ENCODE measurements at places on chromosomes 7 and 10. TPM values are rescaled to one million over a fixed set of nuclear protein-coding genes. Genes with fewer than 3 reads are reported as not detected.

GRCh38 chr7:138738551-138739335, 37.6 kb upstream of the SVOPL start:
- no peaks in the 10 kb centered on the region for H3K27me3 ChIP-seq
- peaks cover 18% of the 10 kb centered on the region for H3K4me1 ChIP-seq
- H3K36me3 ChIP-seq, result no peaks in the 10 kb centered on the region
- H3K4me3 ChIP-seq, result peak overlapping the region; percentile 55
- H3K27ac ChIP-seq, result peak overlapping the region; percentile 55

DNA sequence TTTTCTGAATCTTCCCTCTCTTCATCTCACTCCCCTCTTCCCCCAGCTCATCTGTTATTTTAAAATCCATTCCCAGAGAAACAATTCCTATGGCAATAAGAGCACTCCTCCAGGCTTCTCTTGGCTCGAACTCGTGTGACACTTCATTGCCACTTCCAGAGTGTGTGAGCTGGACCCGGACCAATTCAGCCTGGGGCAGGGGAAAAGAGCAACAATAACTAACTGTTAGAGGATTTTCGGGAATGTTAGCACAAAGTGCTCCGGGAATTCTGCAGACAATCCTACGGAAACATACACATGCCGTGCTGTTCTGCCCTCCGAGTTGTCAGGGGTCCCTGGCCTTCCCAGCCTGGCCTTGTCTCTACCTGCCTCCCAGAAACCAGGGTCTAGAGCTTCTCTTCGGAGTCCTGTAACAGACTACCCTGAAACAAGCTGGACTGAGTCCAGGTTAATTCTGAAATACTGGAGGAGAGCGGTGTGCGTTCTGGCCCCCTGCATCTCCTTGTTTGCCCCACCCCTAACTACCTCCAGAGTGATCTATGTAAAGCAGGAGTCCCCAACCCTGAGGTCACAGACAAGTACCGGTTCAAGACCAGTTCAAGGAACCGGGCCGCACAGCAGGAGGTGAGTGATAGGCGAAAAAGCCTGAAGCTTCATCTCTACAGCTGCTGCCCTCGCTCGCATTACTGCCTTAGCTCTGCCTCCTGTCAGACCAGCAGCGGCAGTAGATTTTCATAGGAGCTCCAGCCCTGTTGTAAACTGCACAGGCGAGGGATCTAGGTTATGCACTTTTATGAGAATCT, 11.3 kb downstream of the COL26A1 start:
- DNase-seq, result no peak
- no peaks in the 10 kb centered on the region for H3K27me3 ChIP-seq
- H3K27ac ChIP-seq, result peak overlapping the region; percentile 95
- H3K4me1 ChIP-seq, result peaks cover 70% of the 10 kb centered on the region
- peak overlapping the region; percentile 43 for H3K4me3 ChIP-seq

GRCh38 chr10:12941966-12942365, 59.5 kb downstream of the CCDC3 start:
- no peaks in the 10 kb centered on the region for H3K27me3 ChIP-seq
- H3K4me3 ChIP-seq, result no peak overlapping the region
- H3K36me3 ChIP-seq, result no peaks in the 10 kb centered on the region
- peak overlapping the region; percentile 15 for H3K27ac ChIP-seq
- peaks cover 65% of the 10 kb centered on the region for H3K4me1 ChIP-seq
- DNase-seq, result no peak

DNA sequence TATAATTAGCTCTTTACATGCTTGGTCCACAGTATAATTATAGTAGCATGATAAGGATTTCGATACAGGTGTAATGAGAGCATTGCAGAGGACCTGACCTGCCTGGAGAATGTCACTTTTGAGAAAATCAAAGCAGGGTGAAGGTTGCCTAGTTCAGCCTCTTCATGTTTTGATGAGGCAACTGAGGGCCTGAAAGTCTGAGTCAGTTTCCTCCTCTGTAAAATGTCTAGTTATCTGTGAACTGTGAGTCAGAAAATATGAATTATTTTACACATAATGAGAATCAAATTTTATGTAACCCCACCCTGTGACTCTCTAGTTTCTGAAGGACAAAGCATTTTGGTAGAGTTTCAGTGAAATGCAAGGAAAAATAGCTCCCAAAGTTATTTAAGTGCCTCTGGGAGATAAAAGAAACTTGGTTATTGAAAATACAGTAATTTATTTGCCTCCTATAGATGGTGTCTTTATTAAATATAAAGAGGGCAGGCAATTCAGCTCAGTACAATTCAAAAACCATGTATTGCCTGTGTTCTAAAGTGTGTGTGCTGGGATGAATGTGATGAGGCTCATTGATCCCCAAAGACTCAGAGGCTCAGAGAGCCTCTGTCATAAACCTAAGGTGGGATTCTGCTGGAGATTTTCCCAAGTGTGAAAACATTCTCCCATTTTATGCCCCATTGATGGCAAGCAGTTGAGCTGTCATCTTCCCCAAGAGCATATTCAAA, 37.3 kb upstream of the SAMD9L start:
- no peak overlapping the region for H3K27ac ChIP-seq
- no peaks in the 10 kb centered on the region for H3K4me1 ChIP-seq
- H3K27me3 ChIP-seq, result peaks cover 62% of the 10 kb centered on the region
- H3K4me3 ChIP-seq, result no peak overlapping the region

The MRLN gene
- total RNA-seq, result not detected

GRCh38 chr10:109587366-109587765, 335.9 kb downstream of the XPNPEP1 start:
- no peaks in the 10 kb centered on the region for H3K27me3 ChIP-seq
- no peak overlapping the region for H3K4me3 ChIP-seq
- H3K4me1 ChIP-seq, result peaks cover 32% of the 10 kb centered on the region
- DNase-seq, result no peak

The PTPRZ1 gene
- total RNA-seq, result 2.0 TPM

DNA sequence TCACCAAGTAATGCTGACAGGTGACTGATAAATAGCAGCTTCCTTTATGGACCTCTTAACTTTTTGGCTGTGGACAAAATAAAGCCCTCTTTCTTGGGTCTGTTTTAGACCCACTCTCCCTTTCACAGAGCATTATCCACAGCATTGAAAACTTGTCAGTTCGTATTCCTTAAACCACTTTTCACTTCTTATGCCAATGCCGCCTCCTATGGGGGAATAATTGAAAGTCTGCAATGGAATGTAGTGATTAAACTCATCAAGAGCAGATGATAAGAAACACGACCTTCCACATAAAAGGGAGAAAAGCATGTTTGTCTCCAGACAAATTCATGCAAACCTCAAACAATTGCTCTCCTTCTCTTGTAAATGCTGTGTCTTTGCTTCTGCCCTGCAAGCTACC, 153.4 kb downstream of the SORCS1 start:
- no peak overlapping the region for H3K4me3 ChIP-seq
- H3K27ac ChIP-seq, result no peak overlapping the region
- H3K36me3 ChIP-seq, result no peaks in the 10 kb centered on the region
- no peaks in the 10 kb centered on the region for H3K4me1 ChIP-seq
- no peak for DNase-seq

DNA sequence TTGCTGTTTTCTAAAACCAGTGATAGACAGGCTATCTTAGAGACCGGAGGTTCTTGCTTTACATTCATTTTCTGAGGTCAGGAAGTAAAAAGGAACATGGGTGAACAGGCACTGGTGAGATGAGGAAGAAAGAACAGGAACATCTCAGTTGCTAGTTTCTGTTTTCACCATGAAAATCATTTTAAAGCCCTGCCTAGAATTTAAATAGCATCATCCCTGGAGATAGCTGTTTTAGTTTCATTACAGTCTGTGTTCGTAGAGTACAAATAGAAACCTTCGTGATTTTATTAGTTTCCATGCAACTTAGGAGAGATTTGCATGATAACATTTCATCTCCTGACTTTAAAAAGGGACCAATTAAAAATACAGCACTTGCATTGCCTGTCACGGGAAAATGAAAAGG, 14.7 kb downstream of the KCNMA1 start:
- peaks cover 26% of the 10 kb centered on the region for H3K4me1 ChIP-seq
- no peak for DNase-seq
- no peak overlapping the region for H3K27ac ChIP-seq
- peaks cover 2% of the 10 kb centered on the region for H3K36me3 ChIP-seq
- no peak overlapping the region for H3K4me3 ChIP-seq
- H3K27me3 ChIP-seq, result no peaks in the 10 kb centered on the region

The FRA10AC1 gene
- 13.2 TPM for total RNA-seq

The TMEM213 gene
- total RNA-seq, result not detected

The KIAA1217 gene
- 12.4 TPM for total RNA-seq

GRCh38 chr10:80498078-80498832, 39.4 kb upstream of the SH2D4B start:
- H3K27ac ChIP-seq, result peak overlapping the region; percentile 77
- no peak overlapping the region for H3K4me3 ChIP-seq
- peaks cover 5% of the 10 kb centered on the region for H3K36me3 ChIP-seq
- DNase-seq, result no peak
